ENCODE measurements at places on chromosomes 1 and 21.
A peak's percentile ranks its signal among the peaks of the same experiment; 100 is the strongest.

DNA sequence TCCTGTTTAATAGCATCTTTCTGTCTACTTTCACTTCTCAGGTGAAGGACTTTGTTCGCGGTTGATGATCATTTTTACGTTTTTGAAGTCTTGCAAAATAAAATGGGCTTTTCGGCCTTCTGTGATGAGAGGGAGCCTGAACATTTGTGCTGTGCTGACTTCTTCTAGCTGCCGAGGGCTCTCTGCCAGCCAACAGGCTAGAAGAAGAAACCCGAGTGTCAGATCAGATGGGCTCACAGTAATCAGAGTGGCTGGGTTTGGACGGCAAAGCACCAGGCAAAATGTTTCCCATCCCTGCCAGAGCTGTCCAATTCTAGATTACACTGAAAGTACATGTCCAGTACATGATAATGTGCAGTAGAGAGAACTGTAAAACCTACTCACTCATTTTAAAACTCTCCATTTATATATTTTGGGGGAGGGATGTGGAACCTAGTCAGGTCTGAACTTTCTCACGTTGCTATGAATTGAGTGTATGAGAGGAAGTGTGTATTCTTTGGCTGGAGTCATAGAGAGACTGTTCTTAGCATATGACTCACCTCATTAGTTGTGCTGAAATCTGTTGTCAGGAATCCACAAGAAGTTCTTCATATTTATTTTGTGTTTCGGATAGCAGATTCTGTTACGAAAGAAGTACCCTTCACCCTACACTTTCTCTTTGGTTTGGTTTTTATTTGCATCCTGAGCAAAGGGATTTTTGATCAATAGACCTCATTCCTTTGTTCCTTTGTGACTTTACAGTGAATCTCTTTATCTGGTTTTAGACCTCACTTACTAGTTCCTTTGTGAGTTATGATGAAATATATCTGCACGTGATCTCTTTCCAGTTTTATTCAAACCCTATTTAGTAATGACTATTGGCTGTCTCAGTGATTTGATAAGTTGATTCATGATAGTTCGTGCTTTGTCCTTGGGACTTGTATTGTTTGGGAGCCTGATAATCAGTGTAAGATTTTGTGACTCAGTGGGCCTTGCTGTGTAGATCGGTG, 4.8 kb downstream of the ATP1A1 start:
- DNase-seq: peak; percentile 28

GRCh38 chr1:231665726-231666125, 39.1 kb downstream of the DISC1 start:
- DNase-seq: no peak

GRCh38 chr1:227227761-227228160, 90.5 kb downstream of the CDC42BPA start:
- DNase-seq: no peak

DNA sequence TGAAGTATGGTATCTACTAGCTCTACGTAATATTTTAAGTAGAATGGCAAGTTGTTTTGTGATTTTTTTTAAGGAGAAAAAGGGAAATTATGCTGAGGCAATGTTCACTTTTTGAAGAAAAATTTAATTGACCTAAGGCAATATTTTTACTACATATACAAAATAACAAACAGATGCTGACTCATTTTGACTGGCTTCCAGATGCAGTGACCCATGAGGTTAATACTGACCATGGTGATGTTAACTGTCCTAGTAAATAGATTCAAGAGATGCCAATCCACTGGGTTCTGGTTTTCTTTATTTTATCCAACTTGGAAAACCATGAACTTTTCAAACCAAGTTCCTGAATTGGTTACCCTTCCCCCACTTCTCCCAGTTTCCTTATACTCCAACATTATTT, 154.9 kb downstream of the CRB1 start:
- no peak for DNase-seq

GRCh38 chr1:244371242-244372141, 80.2 kb downstream of the ADSS2 start:
- DNase-seq: no peak
